ENCODE measurements at places on chromosomes 11 and 22. TPM values are rescaled to one million over a fixed set of nuclear protein-coding genes. Genes with fewer than 3 reads are reported as not detected.

Gene PATE2
- not detected for total RNA-seq

Gene CLMP
- 24.2 TPM for total RNA-seq

Gene NCF4
- not detected for total RNA-seq

Gene ADAMTS8
- 0.32 TPM for total RNA-seq

Gene MRGPRX4
- total RNA-seq: not detected

Gene SCGB1A1
- total RNA-seq: not detected

Gene RFPL1
- total RNA-seq: not detected

DNA sequence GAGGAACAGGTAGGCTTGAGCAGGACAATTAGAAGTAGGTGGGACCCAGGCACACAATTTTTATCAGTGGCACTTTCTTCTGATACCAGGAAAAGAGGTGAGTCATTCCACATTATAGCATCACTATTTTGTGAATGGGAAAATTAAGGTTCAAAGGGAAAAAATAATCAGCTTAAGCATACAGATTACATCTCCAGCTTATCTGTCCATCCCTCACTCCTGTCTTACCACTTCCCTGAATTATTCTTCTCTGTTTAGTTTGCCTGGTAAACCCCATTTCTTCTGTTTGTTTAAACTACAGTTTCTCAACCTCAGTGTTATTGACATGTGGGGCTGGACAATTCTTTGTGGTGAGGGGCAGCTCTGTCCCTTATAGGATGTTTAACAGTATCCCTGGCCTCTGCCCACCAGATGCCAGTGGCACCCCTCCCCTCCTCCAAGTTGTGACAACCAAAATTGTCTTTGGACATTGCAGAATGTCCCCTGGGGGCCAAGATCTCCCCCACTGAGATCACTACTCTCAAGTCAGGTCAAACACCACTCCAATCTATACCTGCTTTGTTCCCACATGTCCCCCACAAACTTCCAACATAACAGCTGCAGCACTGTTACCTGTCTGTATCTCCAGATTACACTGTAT, 8.5 kb upstream of the XBP1 start:
- no peak for DNase-seq

GRCh38 chr22:42078469-42079318, 806 bp upstream of the SMDT1 start:
- DNase-seq: peak; percentile 26

GRCh38 chr11:118771547-118772288, 19.2 kb downstream of the DDX6 start:
- no peak for DNase-seq

DNA sequence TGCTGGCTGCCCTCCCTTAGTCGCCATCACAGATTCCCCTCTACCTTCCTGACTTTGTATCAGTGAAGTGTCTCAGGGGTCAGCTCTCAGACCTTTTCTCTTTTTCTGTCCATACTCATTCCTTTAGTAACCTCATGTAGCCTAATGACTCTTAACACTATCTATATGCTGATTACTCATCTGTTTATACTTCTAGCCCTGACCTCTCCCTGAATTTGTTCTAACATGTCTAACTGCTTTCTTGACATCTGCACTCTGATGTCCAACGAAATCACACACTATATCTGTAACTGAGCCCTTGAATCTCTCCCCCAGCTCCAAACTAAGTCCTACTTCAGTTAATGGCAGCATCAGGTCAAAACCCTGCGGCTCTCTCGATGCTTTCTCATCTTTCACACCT, 135.8 kb upstream of the TIMP3 start:
- DNase-seq: no peak

DNA sequence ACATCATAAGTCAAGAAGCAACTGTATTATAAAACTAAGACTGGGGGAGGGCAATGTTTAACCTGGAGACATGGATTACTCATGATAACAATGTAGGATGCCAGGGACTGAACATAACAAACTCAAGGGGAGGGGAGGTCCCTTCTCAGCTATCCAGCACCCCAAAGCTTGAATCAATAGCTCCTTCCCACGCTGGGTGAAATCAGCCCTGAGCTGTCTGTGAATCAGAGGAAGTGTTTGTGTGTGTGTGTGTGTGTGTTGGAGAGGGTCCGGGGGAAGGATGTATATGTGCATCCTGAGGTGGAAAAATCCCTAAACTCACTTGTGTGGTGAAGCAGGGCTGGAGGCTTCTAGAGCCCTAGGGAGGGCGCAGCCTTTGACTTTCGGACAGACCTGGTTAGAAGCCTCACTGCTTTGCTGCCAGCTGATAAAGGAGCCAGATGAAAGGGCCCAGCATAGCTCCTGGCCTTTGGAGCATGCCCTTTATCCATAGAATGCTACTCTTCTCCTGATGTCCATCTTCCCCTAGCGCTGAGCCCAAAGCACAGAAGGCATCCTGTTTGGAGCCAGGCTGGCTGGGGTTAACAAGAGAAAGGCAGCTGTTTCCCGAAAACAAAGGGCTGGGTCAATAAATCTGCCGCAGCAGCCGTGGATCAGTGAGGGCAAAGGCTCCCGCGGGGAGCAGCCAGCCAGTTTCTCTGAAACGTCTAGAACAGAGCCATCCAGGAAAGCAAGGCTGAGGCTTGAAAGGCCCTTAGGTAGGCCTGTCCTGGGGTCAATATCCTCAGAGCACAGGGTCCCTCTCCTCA, 35.8 kb downstream of the TNKS1BP1 start:
- DNase-seq: peak; percentile 71

GRCh38 chr11:69221086-69221485, 65.4 kb downstream of the SMIM38 start:
- DNase-seq: no peak

DNA sequence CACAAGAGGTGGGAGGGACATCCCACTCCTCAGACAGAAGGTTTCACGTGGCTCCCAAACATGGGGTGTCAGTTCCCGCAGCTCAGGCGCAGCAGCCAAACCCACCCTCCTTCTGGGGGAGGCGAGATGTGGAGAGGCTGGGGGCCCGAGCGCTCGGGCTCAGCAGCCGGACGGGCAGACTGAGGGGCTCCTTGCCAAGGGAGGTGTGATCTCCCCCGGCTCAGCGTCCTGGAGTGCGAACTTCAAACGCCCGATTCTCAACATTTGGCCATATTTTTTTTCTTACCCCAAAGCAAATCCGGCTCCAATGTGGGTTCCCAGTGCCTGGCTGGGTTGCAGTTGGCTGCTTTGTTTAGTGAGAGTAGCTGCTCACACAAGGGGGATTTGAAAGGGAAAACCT, 477.9 kb downstream of the MN1 start:
- DNase-seq: no peak

GRCh38 chr11:130183878-130184610, 24.5 kb downstream of the ST14 start:
- no peak for DNase-seq

DNA sequence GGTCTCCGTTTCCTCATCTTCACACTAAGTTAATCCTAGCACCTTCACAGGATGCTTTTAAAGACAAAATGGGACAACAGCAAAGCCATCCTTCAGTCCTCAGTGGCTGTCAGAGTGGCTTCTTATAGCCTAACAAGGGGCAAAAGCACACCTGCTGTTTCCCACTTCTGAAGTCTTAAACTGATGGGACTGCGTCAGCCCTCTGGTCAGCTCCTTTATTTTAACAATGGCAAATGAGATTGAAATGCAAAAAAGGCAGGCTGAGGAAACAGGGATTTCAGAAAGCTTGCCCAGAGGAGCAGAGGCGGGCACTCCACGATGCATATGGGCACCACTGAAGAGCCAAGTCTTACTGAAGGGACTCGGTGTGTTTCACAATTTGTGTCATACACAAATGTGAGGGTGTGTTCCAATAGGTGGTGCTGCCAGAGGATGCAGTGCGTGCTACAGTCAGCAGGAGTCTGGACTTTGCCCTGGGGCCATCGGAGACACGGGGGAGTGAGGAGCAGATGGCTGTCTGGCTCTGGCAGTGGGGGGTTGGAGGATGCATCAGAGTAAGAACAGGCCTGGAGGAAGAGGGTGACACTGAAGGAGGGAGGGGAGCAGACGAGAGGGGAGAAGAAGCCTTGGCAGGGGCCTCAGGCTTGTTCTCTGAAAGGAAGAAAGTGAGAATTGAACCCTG, 47.3 kb downstream of the TENM4 start:
- DNase-seq: peak; percentile 87

GRCh38 chr22:50674130-50674500, 1.5 kb downstream of the SHANK3 start:
- DNase-seq: peak; percentile 49

DNA sequence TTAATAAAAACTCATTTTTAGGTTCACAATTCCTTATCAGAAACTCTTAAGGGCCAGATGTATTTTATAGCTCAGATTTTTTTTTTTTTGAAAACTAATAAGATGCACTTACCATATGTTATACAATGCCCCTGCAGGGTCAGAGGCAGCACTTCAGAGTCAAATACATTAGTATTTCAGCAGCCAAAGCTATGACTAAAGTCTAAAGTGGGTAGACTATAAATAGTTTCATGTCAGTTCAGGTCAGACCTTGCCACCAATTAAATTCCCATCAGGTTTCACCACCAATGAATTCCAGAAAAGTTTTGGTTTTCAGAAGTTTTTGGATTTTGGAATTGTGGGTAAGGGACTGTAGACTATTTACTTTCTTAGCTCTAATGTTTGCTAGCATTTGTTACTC, 75.9 kb downstream of the FAM83F start:
- no peak for DNase-seq

- no peak for DNase-seq
These were observed 12.2 kb downstream of the SHANK2 start for GRCh38 chr11:71240061-71240690.

DNA sequence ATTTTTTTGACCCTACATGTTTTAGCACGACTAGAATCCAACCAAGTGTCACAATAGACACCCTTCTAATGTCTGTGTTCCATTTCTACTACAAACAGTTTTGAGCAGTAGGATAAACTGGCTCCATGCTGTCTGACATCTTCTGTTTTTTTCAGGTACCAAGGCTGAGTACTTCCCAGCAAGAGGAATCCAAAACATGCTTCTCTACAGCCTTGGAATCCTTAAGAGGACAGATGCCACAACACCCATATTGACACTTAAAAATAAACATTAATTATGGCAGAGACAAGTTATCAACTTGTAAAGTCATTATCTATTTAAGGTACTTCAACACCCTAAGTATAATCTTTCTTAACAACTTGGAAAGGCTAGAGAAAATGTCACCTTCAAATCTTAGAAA, 54.2 kb downstream of the LGR4 start:
- no peak for DNase-seq

DNA sequence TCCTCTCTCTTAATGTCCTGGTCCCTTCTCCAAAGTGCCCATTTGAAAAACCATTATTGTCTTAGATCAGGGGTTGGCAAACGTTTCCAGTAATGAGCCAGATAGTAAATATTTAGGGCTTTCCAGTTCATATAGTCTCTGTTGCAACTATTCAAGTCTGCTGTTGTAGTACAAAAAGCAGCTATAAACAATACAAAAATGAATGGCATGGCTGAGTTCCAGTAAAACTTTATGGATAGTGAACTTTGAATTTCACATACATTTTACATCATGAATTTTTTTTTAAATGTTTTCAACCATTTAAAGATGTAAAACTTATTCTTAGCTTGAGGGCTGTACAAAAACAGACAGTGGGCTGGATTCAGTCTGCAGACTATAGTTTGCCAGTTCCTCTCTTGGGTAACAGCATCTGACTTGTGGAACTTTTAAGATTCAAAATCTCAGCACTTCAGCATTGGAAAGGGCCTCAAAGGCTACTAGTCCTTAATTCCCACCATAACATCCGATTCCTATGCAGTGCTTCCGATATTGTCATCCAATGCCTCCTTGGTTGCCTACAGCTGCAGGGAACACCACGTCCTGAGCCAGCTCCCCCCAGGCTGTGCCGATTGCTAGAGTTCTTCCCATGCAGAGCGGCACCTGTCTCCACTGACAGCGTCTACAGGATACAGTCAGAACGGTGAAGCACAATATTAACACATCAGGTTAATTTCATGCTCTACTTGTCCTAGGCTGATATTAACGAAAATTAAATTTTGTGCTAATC, 65.6 kb upstream of the E2F8 start:
- no peak for DNase-seq
